ENCODE measurements at places on chromosomes 6 and 20.

DNA sequence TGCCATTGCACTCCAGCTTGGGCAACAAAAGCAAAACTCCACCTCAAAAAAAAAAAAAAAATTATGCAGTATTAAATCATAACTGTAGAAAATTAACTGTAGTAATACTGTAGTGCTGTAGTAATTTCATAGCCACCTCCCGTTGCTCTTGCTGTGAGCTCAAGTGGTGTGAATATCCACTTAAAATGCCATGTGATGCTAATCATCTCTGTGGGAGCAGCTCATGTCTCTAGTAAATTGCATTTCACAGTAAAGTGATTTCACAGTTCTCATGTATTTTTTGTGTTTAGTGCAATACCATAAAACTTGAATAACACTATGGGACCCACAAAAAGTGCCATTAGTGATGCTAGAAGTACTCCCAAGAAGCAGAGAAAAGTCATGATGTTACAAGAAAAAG is 14.4 kb upstream of the FAM217A start:
- DNase-seq, result no peak

- no peak for DNase-seq
These were observed 47.8 kb downstream of the CDH22 start for GRCh38 chr20:46260480-46260879.

- no peak for DNase-seq
These were observed 161.2 kb upstream of the OGFRL1 start for GRCh38 chr6:71127374-71127773.

DNA sequence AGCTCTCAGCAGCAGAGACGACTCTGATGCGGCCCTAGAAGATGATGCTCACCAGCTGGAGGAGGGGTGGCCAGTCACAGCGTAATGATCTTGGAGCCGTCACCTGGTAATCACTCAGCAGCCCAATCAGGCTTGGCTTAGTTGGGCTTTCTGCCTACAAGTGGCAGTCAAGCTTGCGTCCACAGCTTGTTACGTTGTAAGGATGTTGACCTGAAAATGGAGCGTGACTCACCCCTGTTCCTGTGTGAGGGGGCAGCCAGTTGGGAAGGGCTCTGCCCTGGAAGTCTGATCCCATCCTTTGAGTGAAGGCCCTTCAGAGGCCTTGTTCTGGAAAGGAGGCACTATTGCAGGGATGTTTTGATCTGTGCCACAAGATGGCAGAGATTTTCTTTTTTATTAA is 49.8 kb downstream of the SPATA2 start:
- no peak for DNase-seq

GRCh38 chr6:158631678-158632537 is 12.6 kb downstream of the DYNLT1 start:
- DNase-seq, result no peak

Data from frontal cortex (tissue), 4 donors.